Thyroid gland (tissue), 4 donors: ENCODE measurements at places on chromosomes 12 and 14. TPM values are rescaled to one million over a fixed set of nuclear protein-coding genes. Genes with fewer than 3 reads are reported as not detected.

Gene WNT1
- total RNA-seq, result not detected

DNA sequence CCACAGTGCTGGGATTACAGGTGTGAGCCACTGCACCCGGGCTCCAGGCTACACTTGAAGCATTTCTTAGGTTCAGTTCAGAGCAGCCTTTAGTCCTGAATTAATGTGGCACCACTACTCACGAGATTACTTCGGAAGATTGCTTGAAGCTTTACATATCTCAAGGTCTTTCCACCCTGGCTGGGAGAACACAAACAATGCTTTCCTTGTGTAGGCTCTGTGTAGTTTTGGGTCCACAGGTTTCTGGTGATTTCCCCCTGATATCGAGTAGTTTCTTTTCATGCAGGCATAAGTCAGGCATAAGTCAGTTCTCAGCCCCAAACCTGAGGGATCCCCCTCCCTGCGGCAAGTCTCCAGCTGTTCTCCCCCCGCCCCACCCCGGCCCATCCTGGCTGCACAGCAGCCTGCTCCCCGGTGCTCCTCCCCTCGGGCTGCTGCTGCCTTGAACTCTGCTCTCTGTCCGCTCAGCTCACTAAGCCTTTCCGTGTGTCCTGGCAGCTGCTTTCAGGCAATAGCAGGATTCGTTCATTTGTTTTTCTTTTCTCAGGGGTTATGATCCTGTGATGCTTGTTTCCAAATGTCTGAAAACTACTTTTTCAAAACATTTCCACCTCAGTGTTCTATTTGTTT, 417.7 kb downstream of the TMEM121 start:
- no peak for DNase-seq

- DNase-seq, result no peak
Measured at GRCh38 chr14:75294649-75295033, 16.0 kb downstream of the FOS start.

DNA sequence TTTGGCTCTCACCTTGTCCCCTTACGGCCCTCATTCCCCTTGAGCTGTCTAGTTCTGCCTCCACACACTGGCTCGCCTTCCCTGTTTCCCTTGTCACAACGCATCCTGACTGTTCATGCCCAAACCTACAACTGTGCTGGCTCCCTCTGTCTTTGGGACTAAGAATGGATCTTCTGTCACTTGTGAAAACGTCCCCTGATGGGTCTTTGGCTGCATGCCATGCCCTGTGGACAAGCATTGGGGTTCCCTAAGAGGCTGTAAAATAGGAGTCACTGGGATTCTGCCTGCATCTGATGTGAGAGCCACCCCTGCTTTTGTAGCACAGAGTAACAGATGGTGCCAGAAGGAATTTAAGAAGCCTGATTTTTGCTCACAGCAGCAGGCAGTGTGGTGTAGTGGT, 285.3 kb upstream of the CRY1 start:
- DNase-seq, result no peak

GRCh38 chr14:28344381-28344780, 422.2 kb upstream of the FOXG1 start:
- DNase-seq, result no peak

- DNase-seq, result no peak
Measured at GRCh38 chr14:92555465-92556111, 42.0 kb downstream of the RIN3 start.

DNA sequence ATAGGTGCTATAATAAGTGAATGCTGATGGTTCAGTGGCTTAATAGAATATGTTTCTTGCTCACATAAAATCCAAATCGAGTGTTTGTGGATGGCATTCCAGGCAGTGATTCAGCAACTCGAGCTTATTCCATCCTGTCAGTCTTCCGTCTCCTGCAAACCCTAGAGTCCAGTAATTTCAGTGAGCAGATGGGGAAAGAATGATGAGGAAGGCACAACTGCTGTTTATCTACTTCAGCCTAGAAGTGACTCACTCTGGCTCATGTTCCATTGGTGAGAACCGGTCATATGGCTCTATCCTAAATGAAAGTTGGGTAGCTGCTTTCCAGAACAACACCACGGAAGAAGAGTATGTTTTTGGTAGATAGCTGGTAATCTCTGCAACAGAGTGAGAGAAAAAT, 421.8 kb upstream of the PDE3A start:
- no peak for DNase-seq

Gene FIGNL2
- 0.78 TPM for total RNA-seq

DNA sequence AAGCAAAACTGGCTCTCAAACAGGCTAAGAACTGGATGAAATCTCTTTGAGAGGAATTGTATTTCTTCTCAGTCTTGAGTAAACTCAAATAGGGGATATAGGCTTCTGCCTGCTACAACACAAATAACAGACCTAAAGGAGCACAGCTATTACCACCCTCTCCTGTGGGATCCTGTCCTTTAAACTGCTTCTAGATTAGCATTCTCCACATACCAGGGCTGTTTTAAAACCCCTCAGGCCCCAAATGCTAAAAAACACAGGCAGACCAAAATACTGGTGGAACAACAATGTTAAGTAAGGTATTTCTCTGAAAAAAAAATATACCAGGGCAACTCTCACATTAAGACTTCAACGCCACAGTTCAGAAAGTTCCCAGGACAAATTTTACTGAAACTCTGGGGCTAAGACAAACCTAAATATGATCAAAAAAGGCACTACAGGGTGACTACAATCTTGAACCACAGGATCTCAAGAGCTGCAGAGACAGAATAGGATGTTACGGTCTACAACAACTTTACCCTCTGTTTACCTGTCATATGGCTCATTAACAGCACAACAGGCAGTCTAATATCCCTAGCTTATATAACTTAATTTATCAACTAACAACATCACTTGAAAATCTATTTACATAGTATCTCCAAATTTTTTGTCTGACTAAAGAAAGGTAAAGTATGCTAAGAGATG, 7.2 kb downstream of the CPNE8 start:
- no peak for DNase-seq

GRCh38 chr12:59484575-59484974, 111.3 kb upstream of the SLC16A7 start:
- no peak for DNase-seq

GRCh38 chr12:57236925-57237595, 7.5 kb downstream of the SHMT2 start:
- no peak for DNase-seq

DNA sequence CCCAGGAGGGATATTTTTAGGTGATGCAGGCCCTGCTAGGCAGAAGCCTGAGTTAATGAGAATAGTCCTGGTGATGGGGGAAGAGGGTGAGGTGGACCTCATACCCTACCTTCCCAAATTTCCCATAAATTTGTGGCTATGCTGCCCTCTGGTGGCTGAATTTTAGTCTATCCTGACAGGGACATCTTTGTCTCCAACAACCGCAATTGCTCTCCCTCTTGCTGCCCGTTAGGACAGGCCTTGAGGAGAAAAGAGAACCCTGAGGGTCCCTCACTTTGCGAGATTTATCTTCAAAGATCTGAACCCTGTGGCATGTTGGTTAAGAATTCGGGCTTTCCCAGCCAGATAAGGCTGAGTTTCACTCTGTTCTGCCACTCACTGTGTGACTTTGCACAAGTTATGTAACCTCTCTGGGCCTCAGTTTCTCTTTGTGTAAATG, 9.8 kb upstream of the ZNF385A start:
- peak; percentile 66 for DNase-seq

DNA sequence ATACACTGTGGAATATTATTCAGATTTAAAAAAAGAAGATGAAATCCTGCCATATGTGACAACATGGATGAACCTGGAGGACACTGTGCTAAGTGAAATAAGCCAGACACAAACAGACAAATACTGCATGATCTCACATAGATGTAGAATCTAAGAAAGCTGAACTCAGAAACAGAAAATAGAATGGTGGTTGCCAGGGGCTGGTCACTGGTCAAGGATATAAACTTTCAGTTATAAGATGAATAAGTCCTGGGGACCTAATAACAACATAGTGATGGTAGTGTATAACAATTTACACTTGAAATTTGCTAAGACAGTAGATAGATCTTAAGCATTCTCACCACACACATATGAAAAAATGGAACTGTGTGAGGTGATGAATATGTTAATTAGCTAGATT, 161.3 kb upstream of the TMCC3 start:
- DNase-seq, result no peak

GRCh38 chr12:56029666-56030293, 8.9 kb downstream of the IKZF4 start:
- peak; percentile 48 for DNase-seq

Gene PRB4
- total RNA-seq, result not detected

DNA sequence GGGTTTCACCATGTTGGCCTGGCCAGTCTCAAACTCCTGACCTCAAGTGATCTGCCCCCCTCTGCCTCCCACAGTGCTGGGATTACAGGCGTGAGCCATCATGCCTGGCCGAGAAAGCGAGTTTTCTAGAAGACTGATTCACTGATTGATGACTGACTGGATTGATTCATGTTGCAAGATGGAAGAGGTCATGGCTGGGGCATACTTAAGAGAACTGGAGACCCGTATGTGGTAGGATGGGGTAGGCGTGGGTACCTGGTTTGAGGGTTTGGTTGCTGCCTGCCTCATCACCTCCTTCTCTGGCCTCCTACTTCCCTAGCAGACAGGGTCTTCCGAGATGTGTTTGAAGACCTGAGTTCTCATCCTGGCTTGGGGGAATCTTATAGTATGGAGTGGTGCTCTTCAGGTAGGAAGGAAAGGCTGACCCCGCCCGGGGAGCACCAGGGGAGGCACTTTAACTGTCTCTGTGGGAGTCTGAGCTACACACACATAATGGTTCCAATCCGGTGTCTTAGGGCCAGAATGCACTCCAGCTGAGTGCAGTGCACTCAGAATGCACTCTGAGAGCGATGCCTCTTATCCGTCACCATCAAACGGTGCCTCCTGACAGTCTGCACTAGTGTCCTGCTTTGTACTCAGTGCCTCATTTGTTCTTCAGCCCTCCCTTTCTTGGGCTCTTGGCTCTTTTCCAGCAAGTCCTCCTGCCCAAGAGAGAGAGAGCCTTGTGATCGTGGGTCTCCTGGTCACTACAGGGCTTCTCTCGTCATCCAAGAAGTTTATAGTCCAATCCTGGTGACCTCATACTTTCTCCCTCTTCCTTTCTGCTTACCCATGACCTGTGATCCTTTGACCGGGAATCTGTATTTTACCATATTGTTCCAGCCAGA, 19.7 kb downstream of the PLEKHG3 start:
- peak; percentile 75 for DNase-seq

Gene PTCSC3
- total RNA-seq, result 37.6 TPM

DNA sequence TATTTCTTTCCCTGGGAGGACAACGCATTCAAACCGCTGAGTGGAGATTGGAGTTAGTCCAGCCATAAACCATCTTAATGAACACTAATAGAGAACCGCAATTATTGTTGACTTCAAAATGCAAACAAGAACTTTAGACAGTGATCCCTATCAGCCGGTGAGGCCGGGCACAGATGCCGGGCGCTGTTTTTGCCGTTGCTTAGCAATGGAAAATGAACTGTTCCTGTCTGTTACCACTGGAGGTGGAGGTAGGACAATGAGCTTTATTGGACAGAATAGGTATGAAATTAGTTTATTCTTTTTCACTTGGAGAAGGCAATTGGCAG, 216.8 kb downstream of the TTC8 start:
- DNase-seq, result peak; percentile 26

Gene SDR39U1
- total RNA-seq, result 55.5 TPM

- peak; percentile 14 for DNase-seq
Measured at GRCh38 chr12:5200278-5201087, 156.8 kb downstream of the KCNA5 start.

DNA sequence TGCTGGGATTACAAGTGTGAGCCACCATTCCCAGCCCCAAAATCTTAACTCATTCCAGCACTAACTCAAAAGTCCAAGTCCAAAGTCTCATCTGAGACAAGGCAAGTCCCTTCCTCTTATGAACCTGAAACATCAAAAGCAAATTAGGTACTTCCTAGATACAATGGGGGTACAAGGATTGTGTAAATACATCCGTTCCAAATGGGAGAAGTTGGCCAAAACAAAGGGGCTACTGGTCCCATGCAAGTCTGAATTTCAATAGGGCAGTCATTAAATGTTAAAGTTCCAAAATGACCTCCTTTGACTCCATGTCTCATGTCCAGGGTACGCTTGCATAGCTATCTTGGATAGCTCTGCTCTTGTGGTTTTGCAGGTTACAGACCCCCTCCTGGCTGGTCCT, 94.7 kb upstream of the PPM1H start:
- DNase-seq, result no peak

Gene GLI1
- 2.2 TPM for total RNA-seq

DNA sequence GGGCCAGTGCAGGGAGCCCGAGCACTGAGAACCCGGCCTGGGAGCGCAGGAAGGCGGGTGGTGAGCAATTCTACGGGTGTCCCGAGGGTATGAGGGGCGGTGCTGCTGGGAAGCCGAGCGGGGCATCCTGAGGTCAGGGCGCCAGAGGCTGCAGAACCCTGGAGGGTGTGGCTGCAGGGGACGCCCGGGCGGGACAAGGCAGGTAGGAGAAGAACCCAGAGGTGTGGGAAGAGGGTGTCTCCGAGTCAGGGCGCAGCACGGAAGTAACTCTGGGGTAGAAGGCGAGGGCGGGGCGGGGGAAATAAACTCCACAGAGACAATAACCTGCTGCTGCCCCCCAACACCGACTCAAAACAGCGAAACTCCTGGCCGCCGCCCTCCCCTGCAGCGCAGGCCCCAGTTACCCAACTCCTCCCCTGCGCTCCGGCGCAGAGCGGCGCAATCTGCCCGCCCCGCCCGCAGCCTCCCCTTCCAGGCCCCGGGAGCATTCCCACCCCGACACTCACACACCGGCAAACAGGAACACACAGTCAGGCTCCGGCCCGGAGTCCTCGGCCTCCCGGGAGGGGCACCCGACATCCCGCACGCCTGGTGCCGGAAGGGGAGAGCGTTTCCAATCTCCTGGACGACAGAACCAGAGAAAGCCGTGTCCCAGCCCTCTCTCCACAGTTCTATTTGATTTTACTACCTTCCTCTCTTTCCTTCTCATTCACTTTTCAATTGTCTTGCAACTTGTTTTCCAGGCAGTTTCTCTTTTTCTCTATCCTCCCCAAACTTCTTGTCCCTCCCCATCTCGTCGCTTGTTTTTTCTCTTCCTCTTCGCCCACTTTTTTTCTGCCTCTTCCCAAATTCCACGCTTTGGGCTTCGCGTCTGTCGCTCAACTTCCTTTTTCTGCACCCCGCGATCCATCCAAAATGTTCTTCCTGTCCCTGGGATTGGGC, 2.4 kb downstream of the HRK start:
- no peak for DNase-seq

Gene CELA1
- not detected for total RNA-seq

Gene SERPINA10
- total RNA-seq, result not detected

DNA sequence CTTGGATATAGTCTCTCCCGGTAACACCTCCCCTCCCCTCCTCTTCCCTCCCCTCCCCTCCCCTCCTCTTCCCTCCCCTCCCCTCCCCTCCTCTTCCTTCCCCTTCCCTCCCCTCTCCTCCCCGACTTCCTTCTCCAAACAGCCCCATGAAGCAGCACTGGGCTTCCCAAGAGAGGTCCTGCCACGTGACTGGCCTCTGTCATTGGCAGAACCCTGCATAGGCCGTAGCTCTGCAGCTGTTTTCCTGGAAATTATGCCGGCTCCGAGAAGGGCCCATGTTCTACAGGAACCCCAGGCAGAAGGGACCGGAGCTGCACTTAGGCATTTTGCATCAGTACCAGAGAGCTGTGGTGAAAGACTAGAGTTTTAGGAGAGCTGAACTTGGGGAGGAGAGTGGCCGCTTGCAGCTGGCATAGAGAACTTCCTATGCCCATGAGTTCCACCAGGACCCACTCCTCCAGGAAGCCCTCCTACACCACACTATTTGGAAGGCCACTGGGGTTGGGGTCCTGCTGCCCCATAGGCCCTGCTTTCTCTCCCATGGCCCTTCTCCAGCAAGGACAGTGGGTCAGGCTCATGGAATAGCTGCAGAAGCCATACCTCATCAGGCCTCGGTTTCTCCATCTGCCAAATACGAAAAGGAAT, 5.1 kb upstream of the TNFAIP2 start:
- peak; percentile 70 for DNase-seq

Gene PLEKHG7
- total RNA-seq, result not detected

Gene P2RX2
- 0.45 TPM for total RNA-seq

GRCh38 chr12:52121824-52122539, 42.5 kb downstream of the SMIM41 start:
- DNase-seq, result peak; percentile 78
